ENCODE measurements at places on chromosomes 1 and 21.

GRCh38 chr1:48943393-48943792 is 166.7 kb upstream of the BEND5 start:
- no peak overlapping the region for H3K27ac ChIP-seq
- no peaks in the 10 kb centered on the region for H3K36me3 ChIP-seq
- H3K4me1 ChIP-seq = no peaks in the 10 kb centered on the region
- H3K27me3 ChIP-seq = no peaks in the 10 kb centered on the region
- no peak overlapping the region for H3K4me3 ChIP-seq

DNA sequence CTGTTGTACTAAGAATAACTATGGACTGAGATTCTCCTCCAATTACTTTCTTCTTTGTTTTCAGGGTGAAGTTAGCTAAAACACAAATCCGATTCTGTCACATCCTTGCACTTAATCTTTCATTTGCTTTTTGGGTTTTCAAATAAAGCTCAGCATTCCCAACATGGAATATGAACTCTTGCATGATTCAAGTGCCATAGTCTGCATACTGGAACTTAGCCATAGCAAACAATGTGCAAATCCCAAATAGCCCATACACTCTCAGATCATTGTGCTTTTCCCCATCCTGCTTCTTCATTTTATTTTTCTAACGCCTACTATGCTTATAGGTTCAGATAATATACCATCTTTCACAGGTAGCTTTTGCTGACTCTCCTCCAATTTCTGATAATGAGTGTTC is 455.8 kb upstream of the PRMT6 start:
- H3K4me1 ChIP-seq = no peaks in the 10 kb centered on the region
- H3K4me3 ChIP-seq = no peak overlapping the region
- no peak for DNase-seq
- no peak overlapping the region for H3K27ac ChIP-seq

GRCh38 chr1:160522136-160522535 is 919 bp downstream of the SLAMF6 start:
- no peaks in the 10 kb centered on the region for H3K36me3 ChIP-seq
- peaks cover 10% of the 10 kb centered on the region for H3K27me3 ChIP-seq

GRCh38 chr1:8494681-8495080 is 176.8 kb downstream of the SLC45A1 start:
- DNase-seq = no peak
- peaks cover 42% of the 10 kb centered on the region for H3K36me3 ChIP-seq
- no peaks in the 10 kb centered on the region for H3K27me3 ChIP-seq

- no peak overlapping the region for H3K4me3 ChIP-seq
- peaks cover 7% of the 10 kb centered on the region for H3K4me1 ChIP-seq
- no peak overlapping the region for H3K27ac ChIP-seq
These were observed 210.8 kb upstream of the JUN start for GRCh38 chr1:58994664-58995063.
